Stimulated activated CD4-positive, alpha-beta T cell treated with anti-CD3 and anti-CD28 coated beads, TNF-alpha, amount 100 ng/mL, for 1 hour (primary cell): ENCODE measurements at places on chromosomes 2 and 18.

DNA sequence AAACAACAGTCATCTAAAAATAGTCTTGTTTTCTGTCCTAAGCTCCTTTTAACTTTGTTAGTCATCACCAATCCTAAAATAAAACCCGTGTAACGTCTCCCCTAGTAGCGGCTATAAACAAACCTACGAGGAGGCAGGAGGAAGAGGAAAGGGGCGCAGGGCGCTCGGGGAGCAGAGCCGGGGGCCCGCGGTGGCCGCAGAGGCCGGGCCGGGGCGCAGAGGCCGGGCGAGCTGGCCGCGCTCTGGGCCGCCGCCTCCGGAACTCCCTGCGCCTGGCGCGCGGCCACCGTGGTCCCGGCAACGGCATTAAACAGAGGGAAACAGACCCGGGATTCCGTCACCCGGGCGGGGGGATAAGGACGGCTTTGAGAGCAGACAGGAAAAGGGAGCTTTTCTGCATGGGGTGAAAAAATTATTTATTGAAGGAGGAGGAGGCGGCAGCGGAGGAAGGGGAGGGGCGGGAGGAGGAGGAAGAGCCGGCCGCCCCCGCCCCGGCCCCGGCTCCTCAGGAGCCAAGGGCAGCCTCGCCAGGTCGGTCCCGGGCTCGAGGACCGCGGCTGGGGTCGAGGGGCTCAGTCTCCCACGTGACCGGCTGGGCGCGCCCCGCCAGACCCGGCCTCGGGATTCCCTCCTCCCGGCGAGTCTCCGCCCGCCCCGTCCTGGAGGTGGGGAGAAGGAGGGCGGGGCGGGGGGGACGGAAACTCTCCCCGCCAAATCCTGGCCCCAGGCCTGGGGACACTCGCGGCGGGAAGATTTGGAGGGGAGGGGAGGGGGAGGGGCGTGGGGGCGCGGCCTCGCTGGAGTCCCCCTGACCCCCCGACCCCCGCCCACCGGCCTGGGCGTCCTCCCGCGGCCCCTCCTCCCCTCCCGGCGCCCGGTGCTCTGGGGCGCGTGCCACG, 1.8 kb upstream of the NFATC1 start:
- no peak for DNase-seq

- DNase-seq = no peak
These were observed 419.5 kb upstream of the CHST9 start for GRCh38 chr18:27604583-27604982.

GRCh38 chr2:117936871-117937428, 76.9 kb downstream of the CCDC93 start:
- no peak for DNase-seq

- no peak for DNase-seq
These were observed 85.7 kb downstream of the COPS8 start for GRCh38 chr2:237171396-237171795.

DNA sequence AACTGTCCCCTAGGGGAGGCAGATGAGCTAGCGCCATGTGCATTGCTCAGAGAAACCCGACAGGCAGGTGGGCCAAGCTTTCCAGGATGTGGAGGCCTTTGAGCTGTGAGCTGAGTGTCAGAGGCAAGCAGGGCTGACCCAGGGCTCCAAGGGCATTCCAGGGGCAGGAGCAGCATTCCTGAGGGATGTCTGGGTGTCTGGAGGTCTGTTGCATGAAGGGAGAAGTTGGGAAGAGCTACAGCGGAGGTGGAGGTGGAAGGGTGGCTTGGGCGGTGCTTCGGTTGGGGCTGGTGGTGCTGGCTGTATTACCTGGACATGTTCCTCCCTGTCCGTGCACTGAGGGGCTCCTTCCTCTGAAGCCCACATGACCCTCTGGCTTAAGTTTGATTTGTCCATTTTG, 102.8 kb downstream of the RNF144A start:
- no peak for DNase-seq

DNA sequence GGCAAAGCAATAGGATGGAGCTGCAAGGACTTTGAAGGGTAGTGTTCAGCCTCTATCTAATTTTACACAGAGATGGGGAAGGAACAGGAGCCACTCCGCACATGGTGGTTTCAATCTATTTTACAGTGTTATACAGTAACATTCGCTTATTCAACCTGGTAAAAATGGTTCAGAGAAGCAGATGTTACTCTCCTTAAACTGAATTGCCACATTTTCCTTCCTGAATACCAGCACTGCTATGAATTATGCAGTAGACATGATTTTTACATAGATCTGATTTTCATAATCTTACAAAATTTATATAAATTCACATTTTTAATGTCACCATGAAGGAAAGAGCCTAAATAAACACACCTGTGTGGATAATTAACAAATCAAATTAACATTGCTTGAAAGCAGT, 85.0 kb downstream of the ITGA4 start:
- DNase-seq = no peak

DNA sequence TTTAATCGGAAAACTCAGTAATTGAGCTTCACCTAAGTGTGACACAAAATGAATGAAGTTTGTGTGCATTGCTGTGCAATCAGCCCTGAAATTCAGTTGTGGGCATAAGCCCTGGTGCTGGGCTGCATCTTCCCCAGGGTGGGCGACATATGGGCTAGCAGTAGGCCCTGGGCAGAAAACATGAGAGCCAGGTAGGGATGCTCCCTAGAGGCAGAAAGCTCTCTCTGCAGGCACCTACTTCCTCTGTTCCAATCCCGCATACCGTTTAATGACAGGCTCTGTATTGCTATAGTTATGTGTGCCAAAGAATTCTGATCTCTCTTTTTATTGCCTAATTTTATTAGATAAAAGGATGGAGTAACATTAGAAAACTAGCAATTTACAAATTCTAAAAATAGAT, 456.7 kb downstream of the NRXN1 start:
- DNase-seq = no peak

GRCh38 chr2:175807031-175807873, 194.8 kb downstream of the LNPK start:
- no peak for DNase-seq

DNA sequence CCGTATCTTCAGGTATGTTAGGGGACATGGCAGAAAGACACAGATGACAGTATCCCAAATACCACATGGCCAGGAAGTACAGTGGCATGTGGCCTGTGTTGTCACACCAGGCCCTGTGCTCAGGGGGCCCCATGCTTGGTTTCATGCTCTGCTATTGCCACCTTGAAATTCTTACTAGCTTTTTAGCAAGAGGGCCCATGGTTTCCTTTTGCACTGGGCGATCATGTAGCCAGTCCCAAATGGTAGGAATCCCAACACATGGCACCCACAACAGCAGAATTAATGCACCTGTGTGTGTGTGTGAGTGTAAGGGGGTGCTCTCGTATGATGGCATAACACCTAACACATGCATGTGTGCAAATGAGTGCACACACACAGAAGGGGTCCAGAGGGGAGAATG, 39.2 kb downstream of the MYO7B start:
- DNase-seq = no peak

DNA sequence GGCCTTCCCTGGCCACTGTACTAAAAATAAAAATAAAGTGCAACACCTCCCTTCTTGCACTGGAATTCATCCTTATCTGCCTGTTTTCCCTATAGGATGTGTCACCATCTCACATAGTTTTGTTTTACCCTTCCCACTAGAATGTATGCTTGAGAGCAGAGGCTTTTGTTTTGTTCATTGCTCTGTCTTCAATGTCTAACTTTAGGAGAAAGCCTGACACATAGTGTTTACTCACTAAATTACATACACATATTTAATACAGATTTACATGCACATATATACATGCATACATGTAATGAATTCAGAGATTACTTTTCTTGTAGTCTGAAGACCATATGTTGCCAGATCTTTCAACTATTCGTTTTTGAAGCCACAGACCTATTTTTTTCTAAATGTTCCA, 23.0 kb downstream of the CD302 start:
- no peak for DNase-seq

DNA sequence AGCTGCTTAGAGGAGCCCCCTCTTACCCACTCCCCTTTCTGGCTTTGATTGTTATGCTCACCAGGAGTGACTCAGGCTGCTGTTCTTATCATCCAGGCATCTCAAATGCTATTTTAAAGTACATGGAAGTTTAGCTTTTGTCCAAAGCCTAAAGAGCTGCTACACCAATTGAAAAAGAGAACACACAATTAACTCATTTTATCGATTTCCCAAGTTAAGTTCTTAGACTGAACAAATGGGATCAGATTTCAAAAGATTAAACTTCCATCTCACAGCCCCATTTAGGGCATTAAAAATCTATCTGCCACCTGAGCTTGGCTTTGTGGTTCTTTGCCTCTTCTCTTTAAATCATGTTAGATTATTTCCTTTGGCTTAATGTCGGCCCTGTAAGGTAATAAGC, 81.2 kb downstream of the MYO5B start:
- DNase-seq = no peak

DNA sequence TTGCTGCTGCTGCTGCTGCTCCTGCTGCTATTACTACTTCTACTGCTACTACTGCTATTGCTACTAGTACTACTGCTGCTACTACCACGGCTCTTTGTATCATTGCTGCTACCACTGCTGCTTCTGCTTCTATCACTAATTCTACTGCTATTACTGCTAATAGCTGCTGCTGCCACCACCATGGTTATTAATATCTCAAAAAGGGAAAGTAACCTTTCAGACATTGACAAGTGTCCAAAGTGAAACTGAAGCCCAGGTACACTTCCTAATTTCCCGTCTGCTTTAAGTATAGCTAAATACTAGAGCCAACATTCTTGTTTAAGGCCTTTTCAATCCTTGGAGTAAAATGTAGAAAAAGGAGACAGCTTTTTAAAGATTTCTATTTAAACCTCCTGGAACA, 45.4 kb upstream of the EHBP1 start:
- DNase-seq = no peak

DNA sequence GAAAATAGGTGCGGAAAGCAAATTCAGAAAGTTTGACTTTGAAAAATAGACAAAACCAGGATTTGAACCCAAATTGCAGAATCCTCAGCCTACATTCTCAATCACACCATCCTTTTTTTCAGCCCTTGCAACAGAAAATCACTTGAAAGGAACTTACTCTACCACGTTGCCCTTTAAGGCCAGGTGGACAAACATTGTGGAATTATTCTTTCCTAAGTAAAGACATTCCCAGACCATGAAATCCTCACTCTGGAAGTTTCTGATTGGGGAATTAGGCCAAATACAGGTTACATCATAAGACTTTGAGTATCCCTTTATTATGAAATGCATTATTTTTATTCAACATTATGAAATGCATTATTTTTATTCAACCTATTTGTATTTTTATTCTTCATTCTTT, 259.4 kb downstream of the RAD51AP2 start:
- DNase-seq = no peak

DNA sequence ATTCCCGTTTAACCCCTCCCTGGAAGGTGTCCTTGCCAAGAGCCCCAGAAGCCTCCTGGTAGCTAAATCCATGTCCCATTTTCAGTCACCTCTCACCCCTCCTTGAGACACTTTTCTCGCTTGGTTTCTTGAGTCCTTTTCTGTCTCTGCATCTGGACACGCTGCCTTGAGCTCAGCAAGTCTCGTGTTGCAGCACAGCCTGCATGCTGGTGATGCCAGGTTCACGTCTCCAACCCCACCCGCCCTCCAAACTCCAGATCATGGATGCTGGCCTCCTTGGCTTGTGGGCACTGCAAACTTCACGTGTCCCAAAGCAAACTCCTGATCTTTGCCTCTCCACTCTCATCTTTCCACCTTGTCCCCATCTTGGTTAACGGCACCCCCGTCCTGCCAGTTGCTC, 39.3 kb downstream of the CENPO start:
- DNase-seq = no peak

DNA sequence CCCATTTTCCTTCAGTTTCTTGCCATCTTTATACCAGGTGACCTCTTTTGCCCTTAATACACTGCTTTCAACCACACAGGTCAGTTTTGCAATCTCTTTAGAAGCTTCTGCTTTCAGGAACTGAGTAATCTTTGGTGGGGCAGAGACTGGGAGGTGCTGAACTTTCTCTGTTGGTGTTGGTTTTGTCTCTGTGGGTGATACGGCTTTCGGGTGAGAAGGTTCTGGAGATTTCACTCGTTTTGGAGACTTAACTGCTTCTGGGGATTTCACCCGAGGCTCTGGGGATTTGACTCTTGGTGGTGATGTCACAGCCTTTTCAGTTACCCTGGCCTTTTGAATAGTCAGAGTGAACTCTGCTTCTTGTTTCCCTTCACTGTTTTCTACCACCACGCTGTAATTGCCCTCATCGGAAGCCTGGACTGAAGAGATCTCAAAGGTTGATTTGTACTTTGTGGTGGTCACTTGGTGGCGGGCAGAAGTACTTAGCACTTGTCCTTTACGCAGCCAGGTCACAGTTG, 50.4 kb downstream of the PLEKHA3 start:
- DNase-seq = no peak

GRCh38 chr2:101040761-101041160, 38.7 kb downstream of the RPL31 start:
- DNase-seq = no peak
